ENCODE measurements at places on chromosomes 3 and 15.

DNA sequence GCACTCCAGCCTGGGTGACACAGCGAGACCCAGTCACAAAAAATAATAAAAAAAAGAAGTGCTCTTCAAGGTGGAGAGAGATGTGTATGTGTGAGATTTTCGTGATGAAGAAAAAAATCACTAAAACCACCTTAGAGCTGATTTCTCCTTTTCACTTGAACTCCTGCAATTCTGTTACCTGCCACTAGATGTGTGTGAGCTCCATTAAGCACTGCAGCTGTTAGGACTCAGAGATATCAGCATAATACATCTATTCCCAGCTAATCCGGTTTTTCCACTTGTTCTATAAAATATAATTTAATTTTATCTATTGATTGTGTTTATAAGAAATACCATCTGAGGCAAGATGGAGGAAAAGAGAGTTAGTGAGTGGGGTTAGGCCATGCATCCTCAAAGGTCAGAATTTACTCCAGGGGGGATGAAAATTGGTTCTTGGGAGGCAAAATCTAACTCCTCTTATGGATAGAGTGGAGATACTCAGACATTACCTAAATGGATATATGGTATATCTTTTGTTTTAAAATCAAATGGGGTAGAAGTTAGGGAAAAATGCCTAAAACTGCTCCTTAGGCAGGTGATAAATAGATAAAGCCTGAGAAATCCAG lies 152.7 kb downstream of the IL20RB start:
- DNase-seq, result no peak

GRCh38 chr3:76107935-76108570 lies 322.7 kb upstream of the ZNF717 start:
- no peak for DNase-seq

DNA sequence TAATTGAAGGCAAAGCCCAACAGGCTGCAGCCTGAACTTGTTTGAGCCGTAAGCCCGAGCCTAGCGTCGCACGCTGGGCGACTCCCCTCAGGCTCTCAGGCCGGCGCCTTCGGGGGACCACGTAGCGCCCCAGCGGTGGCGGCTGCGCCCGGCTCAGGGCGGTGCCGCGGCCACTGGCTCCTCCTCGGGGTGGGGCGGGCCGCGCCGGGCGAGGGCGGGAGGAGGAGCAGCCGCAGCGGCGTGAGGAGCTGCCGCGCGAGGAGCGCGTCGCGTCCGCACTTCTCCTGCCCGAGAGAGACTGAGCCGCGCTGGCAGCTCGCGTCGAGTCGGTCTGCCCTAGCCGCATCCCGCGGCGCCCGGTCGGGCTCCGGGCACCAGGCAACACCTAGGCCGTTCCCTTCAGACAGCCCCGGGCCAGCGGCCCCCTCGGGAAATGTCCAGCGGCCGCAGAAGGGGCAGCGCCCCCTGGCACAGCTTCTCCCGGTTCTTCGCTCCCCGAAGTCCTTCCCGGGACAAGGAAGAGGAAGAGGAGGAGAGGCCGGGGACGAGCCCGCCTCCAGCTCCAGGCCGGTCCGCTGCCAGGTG lies at the start of gene CRYBG3:
TSS of gene CRYBG3 (plus strand) at position 238 of the 585 bp plus-strand sequence. CDS start at position 434, 196 bp downstream.
- peak; percentile 52 for DNase-seq

DNA sequence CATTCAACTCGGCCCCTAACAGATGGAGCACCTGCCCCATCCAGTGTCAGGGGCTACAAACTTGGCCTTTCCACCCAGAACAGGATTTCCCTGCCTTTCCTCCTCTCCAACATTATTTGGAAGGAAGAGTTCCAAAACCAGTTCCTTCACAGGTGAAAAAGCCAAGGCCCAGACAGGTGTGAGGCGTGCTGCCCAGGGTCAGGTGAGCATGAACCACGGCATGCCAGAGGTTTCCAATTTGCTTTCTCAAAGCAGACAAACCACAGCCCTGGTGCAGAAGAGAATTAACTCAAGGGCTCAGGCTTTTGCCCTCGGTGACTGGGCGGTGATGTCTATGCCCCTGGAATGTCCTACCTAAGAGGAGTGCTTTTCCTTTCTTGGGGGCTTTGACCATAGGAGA lies 43.2 kb downstream of the LDHAL6B start:
- DNase-seq, result no peak

GRCh38 chr3:36832406-36832805 lies 68.1 kb upstream of the DCLK3 start:
- no peak for DNase-seq

- DNase-seq, result no peak
Observed at GRCh38 chr3:11350374-11350773, 78.2 kb downstream of the ATG7 start.

DNA sequence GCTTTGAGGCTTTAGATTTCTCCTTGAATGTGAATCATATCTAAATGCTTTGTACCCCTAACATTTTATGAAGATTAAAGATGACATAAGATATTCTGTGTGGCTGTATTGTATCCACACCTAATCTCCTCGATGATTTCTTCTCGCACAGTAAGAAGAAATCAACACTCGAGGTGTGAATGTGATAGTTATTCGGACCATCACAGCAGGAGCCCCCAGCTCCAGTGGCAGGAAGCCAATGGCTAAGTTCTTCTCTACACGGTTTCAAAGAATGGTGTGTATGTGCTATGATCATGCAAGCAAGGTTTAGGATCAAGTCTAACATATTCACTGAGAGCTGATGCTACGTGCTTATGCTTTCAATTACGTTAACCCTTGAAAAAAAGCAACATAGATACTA lies 271.0 kb downstream of the SUCLG2 start:
- DNase-seq, result no peak

GRCh38 chr3:112672716-112673541 lies 32.0 kb upstream of the CCDC80 start:
- DNase-seq, result no peak

GRCh38 chr15:52481915-52482314 lies 46.8 kb downstream of the MYO5A start:
- no peak for DNase-seq

GRCh38 chr3:52210550-52211046 lies 12.6 kb downstream of the ALAS1 start:
- no peak for DNase-seq

DNA sequence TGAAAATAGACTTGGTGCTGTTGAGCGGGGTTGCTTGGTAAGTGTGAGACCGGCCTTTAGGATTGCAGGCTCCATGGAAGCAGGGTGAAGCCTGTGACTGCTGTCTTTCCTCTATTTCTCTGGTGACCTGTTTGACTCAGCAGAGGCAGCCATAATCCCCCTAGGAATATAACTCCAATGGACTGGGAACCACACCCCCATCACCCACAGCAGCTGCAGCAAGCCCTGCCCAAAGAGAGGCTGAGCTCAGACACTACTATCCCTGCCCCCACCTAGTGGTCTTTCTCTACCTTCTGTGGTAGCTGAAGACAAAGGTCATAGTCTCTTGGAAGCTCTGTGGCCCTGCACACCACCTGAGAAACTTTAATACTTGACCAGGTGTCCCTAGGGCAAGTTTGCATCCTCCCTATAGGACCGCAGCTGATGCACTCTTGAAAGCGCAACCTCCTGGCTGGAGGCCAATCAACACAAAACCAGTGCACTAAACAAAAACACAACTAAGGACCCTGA lies 133.6 kb upstream of the MRPL3 start:
- no peak for DNase-seq

- DNase-seq, result no peak
Observed at GRCh38 chr15:97861529-97862260, 98.8 kb upstream of the ARRDC4 start.

DNA sequence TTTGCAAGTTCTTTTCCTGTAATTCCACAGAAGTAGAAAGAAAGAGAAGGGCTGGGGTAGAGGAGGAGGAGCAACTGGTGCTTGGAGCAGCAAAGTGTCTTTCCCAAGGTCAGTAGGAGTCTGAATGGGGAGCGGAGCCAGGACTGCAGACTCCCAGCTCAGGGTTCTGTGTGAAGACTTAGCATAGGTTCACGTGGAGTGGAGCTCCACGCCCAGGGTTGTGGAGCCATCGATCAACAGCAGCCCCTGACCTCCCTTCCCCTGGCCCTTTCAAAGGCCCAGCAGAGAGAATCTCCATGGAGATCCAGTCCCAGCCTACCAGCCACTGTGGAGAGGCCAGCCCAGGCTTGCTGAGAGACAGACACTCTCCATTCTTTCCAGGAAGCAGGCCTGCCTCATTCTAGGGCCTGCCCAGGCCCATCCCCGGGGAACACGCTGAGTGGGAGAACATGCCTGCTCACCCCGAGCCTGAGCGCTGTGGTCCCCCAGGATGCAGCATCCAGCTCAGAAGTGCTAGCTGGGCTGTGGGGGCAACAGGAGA lies 62.1 kb downstream of the CORO2B start:
- no peak for DNase-seq

GRCh38 chr3:62705721-62706120 lies 169.5 kb downstream of the CADPS start:
- no peak for DNase-seq
